ENCODE measurements at places on chromosomes 2 and 18.

DNA sequence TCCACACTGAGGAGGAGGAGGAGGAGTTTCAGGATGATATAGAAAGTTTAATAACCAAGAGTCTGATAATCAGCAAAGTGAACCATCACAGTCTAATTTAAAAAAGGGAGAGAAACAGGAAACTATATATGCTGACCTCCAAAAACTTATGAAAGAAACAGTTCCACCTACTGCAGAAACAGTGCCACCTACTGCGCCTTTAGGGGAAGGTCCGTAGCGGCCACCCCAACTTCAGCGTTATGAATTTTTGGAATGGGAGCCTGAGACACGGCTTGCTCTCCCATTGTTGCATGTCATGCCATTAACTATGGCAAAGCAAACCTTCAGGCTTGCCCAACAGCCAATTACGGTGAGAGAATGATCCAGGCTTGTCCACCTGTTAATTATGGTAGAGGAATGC, 1719.2 kb upstream of the LRRTM1 start:
- no peak for DNase-seq

GRCh38 chr2:66414896-66415295, 20.0 kb upstream of the MEIS1 start:
- DNase-seq = no peak

GRCh38 chr18:12282442-12283039, 25.5 kb upstream of the TUBB6 start:
- DNase-seq = peak; percentile 27

- DNase-seq = no peak
These were observed 82.0 kb downstream of the STK39 start for GRCh38 chr2:168165397-168165796.

- no peak for DNase-seq
These were observed 188.7 kb upstream of the HNMT start for GRCh38 chr2:137775529-137775928.

- DNase-seq = peak; percentile 72
These were observed 25.4 kb upstream of the MGAT5 start for GRCh38 chr2:134228493-134228903.

GRCh38 chr18:32891797-32892196, 119.0 kb upstream of the KLHL14 start:
- DNase-seq = peak; percentile 11

DNA sequence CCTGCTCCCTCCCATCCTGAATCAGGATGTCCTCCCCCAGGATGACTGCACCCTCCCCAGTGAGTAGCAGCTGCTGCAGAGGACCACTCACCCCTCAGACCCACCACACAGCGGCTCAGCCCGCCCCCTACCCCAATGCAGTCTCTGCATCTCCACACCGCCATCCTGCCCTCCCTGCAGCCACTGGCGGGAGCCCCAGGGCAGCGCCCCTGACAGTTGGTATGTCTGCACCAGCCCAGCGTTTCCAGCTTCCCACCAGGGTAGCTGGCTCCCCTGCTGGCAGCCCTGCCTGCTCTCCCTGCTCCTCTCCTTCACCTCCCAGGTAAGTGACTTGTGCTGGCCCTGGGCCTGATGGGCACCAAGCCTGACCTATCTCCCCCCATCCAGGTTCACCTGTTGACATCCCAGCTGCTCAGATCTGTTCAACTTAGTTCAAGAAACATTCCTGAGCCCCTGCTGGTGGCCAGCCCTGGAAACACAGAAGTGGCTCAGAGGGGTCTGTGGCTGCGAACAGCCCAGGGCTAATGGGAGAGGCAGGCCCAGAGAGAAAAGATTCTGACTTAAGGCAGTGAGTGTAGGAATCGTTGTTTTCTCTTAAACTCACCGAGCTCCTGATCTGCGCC, 117.7 kb upstream of the RAB6C start:
- DNase-seq = no peak

- no peak for DNase-seq
These were observed 746.6 kb downstream of the CBLN2 start for GRCh38 chr18:71797554-71797953.
